ENCODE measurements at places on chromosomes 12 and 14.
A peak's percentile ranks its signal among the peaks of the same experiment; 100 is the strongest.

DNA sequence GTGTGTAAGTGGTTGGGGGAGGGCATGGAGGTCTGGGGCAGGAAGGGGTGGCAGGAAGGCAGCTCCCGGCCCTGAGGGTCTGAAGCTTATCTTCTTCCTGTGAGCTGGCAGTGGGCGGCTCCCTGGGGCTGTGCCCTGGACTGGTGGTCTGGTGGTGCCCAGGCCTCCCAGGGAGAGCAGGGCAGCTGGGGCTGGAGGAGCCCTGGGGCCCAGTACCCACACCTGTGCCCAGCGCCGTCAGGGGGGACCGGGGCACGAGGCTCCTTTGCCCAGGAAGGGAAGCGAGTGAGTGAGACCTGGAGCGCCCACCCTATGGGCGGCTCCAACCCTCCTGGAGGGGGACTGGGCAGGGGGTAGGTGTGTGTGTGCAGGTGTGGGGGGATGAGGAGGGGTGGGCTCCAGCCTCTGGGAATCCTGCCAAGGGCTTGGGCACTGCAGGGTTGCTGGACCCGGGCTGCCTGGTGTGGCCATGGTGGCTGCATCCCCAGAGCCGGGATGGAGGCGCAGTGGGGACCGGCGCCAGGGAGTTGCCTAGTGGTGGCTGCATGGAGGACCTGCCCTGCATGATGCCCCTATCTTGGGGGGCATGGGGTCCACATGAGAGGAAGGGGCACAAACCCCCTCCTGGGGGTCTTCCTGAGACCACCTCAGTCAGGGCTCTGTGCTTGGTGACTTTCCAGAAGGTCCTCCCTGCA is 353.6 kb downstream of the TMEM121 start:
- no peak for DNase-seq

GRCh38 chr14:60773558-60773957 is 39.0 kb downstream of the MNAT1 start:
- no peak for DNase-seq

DNA sequence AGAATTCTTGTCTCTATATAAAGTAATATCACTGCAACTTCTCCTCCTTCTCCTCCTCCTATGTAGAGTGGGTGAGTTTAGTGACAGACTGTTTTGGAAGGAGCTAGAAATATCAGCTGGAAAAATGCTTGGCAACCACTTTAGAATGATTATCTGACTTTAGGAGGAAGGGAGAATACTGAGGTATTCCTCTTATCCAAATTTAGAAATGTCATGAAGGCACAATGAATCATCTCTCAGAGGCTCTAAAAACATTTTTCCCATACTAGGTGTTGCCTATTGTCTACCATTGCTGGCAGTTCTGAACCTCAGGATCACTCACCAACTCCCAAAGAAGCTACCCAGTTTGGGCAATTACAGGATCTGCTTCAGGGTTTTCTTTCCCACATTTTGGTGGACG is 306.6 kb upstream of the ATP2B1 start:
- no peak for DNase-seq

DNA sequence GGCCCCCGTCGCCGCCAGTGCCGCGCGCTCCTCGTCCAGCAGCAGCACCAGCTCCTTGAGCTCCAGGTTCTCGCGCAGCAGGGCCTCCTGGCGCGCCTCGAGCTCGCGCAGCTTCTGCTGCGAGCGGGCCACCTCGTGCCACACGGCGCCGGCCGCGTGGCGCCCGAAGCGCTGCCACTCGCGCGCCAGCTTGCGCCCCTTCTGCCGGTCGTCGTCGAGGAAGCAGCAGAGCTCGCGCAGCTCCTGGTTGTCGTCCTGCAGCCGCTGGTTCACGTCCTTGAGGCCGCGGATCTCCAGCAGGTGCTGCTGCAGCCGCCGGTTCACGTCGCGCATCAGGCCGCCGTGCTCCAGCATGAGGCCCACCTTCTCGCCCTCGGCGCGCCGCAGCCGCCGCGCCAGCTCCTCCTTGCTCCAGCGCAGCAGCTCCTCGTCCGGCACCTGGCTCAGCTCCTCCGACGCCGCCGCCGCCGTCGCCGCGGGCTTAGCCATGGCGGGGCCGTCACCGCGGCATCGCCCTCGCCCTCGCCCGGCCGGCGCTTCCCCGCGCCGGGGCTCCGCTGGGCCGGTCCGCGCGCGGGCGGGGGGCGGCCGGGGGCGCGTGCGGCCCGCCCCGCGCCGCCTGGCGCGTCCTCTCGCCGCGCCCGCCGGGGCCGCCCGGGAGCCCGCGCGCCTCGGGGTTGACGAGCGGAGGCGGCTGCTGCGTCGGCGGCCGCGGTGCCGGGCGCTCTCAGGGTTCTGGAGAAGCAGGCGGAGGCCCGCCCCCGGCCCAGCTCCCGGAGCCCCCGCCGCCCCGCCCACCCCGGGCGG is at the start of gene CCDC85C:
Gene CCDC85C, minus strand, starts transcription at position 737 of the 807 bp plus-strand sequence. Its CDS starts 248 bp downstream, at position 489.
- peak; percentile 18 for DNase-seq

DNA sequence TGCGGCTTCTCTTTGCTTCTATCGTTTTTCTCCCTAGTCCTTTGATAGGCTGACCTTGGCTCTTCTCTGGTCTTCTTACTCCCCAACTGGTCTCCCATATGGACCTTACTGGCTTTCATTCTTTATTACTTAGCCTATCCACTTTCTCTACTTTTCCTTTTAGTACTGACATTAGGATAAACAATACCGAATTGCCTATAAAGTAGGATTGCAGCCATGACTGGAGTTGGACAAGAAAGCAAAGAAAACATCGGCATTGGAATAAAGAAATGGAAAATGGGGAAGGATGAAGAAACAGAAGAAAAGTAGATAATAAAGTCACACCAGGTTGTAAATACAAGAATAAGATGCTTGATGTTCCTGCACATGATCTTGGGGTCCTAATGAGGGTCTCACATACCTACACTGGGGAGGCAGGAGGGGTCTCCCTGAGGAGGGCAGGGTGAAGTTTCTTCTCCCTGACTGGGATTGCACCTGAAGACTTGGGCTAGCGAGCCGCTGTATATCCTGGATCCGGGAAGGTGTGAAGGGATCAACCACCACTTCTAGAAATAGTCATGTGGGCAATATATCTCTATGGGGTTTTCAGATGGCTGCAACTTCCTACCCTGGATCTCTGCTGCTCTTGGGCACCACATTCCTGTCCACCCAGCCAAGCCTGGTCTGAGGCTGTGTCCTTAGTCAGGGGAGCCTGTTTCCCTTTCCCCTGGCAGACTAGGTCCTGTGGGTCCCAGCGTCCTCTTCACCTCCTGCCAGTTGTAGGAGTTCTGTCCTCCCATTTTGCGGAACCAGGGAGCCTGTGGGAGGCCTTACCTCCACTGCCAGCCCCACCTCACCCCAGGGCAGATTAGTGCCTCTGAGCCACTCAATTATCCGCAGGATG is 13.1 kb downstream of the NKX2-1 start:
- DNase-seq = no peak

GRCh38 chr14:68535404-68536017 is 257.4 kb downstream of the ZFP36L1 start:
- DNase-seq = no peak

DNA sequence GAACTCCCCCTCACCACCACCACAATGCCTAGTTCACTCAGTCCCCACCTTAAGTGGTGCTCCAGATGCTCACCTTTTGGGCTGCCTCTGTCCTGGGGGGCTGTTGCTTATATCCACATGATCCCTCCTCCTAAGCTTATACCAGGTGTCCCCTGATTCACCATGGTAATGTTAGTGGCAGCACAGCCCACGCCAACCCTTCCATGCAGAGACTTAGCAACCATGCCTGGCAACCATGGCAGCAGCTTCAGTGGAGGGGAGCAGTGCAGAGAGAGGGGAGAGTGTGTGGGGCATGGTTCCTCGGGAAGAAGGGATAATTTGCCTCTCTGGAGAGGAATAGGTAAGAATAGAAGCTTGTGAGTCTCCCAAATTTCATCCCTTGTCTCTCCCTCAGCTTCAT is 1.2 kb upstream of the DDN start:
- DNase-seq = no peak

DNA sequence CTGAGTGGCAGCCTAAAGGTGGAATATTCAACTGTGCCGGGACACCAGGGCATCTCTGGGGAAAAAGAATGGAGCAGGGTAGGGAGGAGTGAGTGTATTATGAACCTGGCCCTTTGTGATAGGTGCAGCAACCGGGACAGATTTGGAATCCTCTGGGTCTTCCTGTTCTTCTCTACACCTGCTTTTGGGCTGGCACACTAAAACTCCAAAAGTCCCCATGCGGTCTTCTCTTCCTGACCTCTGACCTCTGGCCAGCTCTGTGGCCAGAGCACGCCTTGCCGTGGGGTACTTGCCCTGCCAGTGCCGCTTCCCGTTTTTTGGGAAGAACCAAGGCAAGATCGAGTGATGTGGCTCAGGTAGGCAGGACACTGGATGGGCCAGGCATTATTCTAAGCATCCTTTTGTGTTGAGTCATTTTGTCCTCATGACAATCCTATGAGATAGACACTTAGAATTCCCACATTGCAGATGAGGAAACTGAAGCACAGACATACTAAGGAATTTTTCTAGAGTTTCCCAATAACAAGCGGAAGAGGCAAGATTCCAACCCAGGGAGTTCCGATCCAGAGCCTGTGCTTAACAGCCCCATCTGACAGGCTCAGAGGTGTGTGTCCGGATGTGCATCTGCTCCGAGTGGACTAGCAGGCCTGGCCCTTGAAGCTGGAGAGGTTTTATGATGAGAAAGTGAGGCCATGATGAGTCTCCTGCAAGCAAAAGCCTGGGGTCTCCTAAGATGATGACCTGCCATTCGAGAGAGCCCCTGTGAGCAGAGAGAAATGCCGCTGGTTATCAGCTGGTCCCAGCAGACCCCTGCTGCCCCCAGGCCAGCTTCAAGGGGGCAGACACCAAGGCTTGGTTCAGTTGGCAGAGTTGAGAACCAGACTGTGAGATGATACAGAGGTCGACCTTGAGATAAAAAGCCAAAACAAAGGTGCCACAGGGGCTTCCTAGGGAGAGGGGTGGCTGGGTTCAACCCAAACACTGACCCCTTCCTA is 67.9 kb upstream of the ESRRB start:
- DNase-seq = no peak

- no peak for DNase-seq
These were observed 112.6 kb downstream of the KCNK10 start for GRCh38 chr14:88210426-88210825.
